Endodermal cell (in vitro differentiated cells): ENCODE measurements at places on chromosomes 7 and 10. TPM values are rescaled to one million over a fixed set of nuclear protein-coding genes. Genes with fewer than 3 reads are reported as not detected.

The RBM28 gene
- 52.2 and 60.9 TPM in 2 replicates for total RNA-seq

The FXYD4 gene
- total RNA-seq: 0.97 TPM in 1 of 3 replicates, not detected in the others

- H3K27ac ChIP-seq: no peak overlapping the region
- DNase-seq: no peak
- H3K36me3 ChIP-seq: no peaks in the 10 kb centered on the region
- H3K4me1 ChIP-seq: no peaks in the 10 kb centered on the region
Observed at GRCh38 chr10:132062641-132063390, 2.9 kb upstream of the JAKMIP3 start.

DNA sequence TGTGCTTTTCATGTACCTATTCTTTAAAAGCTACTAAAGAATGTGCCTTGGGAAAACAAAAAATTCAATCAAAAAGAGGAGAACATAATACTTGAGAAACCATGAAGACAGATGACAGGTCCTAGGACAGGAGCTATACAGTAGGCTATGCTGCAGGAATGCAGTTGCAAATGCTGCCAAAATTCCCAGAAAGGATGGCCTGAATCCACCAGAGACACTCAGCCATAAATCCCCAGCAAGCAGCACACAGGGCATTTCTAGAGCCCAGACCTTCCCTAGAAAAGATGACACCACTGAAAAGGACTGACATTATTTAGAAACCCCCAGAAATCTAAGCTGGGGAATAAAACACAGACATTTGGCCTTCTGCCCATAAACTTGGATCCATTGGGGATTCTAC is 237.3 kb downstream of the C7orf25 start:
- no peak overlapping the region for H3K4me3 ChIP-seq
- no peak overlapping the region for H3K27ac ChIP-seq
- DNase-seq: no peak
- no peaks in the 10 kb centered on the region for H3K36me3 ChIP-seq

DNA sequence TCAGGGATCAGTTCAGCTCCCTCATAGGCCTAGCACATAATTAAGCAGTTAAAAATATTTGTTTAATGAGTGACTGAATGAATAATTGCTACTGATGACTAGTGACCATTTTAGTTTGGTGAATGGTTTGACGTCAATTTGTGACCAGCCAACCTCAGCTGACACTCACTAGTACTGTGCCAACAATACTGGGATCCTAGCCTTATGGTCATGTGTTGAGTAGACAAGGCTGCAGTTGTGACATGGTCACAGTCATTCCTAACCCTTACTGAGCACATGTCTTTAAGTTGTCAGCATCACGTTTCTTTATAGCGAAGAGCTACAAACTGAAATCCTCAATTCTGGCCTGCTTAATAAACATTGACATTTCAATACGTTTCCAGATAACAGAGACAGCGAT is 86.9 kb upstream of the SLC26A5 start:
- peaks cover 12% of the 10 kb centered on the region for H3K27me3 ChIP-seq
- no peak overlapping the region for H3K27ac ChIP-seq
- DNase-seq: no peak
- no peak overlapping the region for H3K4me3 ChIP-seq
- H3K36me3 ChIP-seq: no peaks in the 10 kb centered on the region

DNA sequence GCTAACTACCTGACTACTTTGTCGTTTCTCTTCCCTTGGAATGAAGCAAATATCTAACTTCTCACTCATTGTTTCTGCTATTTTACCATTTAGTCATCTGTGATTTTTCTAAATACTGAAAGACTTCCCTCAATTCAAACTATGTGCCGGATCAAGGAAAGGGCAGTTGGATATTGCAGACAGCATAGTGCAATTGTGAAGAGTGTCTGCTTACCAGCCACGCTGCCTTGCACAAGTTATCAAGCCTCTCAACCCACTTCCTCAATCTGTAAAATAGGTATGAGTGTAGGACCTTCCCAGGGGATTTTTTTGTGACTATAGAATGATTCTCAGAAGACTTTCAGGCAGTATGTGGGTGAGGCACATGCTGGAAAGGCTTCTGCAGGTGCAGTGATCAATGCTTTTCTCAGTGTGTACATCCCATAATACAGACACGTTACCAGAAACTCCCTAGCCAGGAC is 54.3 kb downstream of the EGFR start:
- H3K4me3 ChIP-seq: no peak overlapping the region
- DNase-seq: no peak
- no peak overlapping the region for H3K27ac ChIP-seq
- H3K4me1 ChIP-seq: peaks cover 3% of the 10 kb centered on the region

DNA sequence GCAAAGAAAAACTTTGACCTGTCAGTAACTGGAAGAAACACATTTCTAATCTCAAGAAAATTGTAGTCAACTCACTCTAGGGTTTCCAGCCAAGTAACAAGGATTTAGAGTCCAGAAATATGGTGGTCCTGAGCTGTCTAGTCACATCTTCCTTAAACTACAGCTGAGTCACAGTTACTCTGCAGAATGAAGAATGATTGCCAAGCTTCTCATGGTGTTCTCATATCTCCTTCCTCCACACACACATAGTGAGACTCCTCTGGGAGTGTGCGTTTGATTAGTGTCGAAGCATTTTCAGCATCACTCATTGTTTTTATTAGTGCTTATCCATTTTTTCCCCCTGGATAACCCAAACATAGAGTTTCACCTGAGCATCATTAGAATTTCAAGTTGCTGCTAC is 93.1 kb upstream of the CXCL12 start:
- no peaks in the 10 kb centered on the region for H3K36me3 ChIP-seq
- H3K4me3 ChIP-seq: no peak overlapping the region
- H3K27me3 ChIP-seq: no peaks in the 10 kb centered on the region
- H3K27ac ChIP-seq: no peak overlapping the region

DNA sequence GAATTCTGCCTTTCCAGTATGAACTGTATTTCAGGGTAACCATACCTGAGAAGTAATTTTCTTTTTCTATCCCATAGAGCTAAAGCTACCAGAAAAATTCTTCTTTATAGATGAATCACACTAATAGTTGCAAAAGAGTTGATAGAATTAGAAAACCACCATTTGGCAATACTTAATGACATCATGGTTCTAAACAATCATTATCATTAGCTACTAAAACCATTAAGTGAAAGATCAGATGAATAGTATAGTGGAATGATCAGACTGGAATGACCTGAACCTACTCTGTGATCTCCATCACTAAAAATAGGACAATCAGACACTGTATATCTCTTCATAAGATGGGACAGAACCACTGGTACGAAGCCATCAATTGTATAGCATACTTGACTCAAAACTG is 19.8 kb upstream of the ZC3HAV1L start:
- H3K36me3 ChIP-seq: peaks cover 88% of the 10 kb centered on the region

DNA sequence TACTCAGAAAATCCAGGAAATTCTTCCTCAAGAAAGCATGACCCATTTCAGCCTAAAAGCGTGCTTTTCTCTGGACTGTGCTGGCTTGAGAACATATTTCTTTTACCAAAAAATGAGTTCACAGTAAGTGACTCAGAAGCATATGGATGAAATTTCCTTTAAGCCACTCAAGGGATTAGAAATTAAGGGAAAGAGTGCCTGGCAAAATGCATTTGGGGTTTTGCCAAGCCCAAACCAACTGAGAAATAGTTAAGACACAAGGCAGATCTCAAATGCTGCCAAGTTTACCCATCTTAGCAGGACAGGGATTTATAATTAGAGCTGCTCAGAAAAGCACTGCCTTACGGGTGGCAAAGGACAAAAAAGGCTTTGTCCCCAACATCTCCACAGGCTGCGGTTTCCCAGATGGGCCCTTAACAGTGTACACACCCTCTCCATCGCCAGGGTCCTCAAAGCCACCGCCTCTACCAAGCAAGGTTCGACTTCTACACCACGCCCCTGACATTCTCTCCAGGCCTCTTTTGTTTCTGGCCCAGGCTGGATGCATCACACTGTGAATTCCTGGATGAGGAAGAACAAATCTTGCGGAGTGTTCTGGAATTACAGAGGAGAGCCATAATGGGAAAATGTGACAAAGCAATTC is 30.1 kb upstream of the CDHR3 start:
- H3K4me3 ChIP-seq: no peak overlapping the region
- no peaks in the 10 kb centered on the region for H3K36me3 ChIP-seq
- H3K4me1 ChIP-seq: no peaks in the 10 kb centered on the region
- H3K27me3 ChIP-seq: no peaks in the 10 kb centered on the region
- DNase-seq: peak; percentile 57
- no peak overlapping the region for H3K27ac ChIP-seq

- DNase-seq: peak; percentile 59
- H3K36me3 ChIP-seq: no peaks in the 10 kb centered on the region
- H3K27ac ChIP-seq: no peak overlapping the region
- no peaks in the 10 kb centered on the region for H3K4me1 ChIP-seq
Observed at GRCh38 chr7:91717681-91718470, 162.6 kb downstream of the MTERF1 start.

GRCh38 chr7:139648941-139649425 is 125.5 kb downstream of the CLEC2L start:
- no peaks in the 10 kb centered on the region for H3K27me3 ChIP-seq
- peaks cover 24% of the 10 kb centered on the region for H3K4me1 ChIP-seq
- H3K4me3 ChIP-seq: no peak overlapping the region

DNA sequence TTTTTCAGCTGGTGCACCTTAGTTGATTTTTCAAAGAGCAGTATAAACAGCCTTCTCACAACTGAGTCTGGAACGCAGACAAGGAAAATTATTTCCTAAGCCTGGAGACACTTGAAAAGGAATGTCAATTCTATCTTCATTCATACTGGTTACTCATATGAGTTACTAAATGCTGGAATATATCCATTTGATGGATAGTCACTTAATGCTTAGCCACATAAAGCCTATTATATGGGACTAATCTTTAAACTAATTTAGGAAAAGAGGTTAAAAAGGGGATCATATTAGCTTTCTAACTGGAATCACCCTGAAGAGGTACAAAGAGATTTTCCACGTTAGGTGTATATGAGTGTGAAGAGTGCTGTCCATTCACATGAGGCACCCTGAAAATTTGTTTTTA is 1.7 kb upstream of the HOXA4 start:
- no peaks in the 10 kb centered on the region for H3K4me1 ChIP-seq
- no peak overlapping the region for H3K27ac ChIP-seq
- H3K27me3 ChIP-seq: peaks cover 99% of the 10 kb centered on the region
- H3K4me3 ChIP-seq: no peak overlapping the region
- DNase-seq: no peak

DNA sequence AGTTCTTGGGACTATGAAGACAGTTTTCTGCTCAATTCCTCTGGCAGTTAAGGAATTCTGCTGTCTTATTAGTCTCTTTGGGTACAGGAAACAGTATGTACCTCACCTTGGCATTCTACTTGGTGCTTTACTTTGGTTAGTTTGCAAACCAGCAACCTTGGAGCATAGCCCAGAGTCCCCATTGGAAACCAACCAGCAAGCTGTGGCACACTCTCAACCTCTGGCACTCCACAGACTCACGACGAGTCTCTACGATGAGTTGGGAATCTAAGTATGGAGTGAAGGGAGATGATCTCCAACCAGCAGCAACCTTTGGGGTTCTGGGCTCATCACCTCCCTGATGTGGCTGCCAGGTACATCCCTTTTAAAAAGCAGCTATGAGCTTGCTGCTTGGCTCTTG is 43.8 kb downstream of the TPK1 start:
- no peaks in the 10 kb centered on the region for H3K27me3 ChIP-seq
- H3K27ac ChIP-seq: no peak overlapping the region
- H3K4me1 ChIP-seq: no peaks in the 10 kb centered on the region
- DNase-seq: no peak

GRCh38 chr7:25758559-25758958 is 393.4 kb upstream of the NFE2L3 start:
- H3K36me3 ChIP-seq: no peaks in the 10 kb centered on the region
- peaks cover 3% of the 10 kb centered on the region for H3K4me1 ChIP-seq
- no peak overlapping the region for H3K4me3 ChIP-seq
- DNase-seq: no peak
- H3K27ac ChIP-seq: no peak overlapping the region

- peak overlapping the region; percentile 78 for H3K4me3 ChIP-seq
- peaks cover 6% of the 10 kb centered on the region for H3K4me1 ChIP-seq
- no peaks in the 10 kb centered on the region for H3K36me3 ChIP-seq
- H3K27me3 ChIP-seq: peaks cover 79% of the 10 kb centered on the region
- DNase-seq: no peak
Observed at GRCh38 chr10:13526948-13527863, 1.6 kb downstream of the BEND7 start.

GRCh38 chr7:28042721-28043120 is 137.9 kb downstream of the JAZF1 start:
- H3K27ac ChIP-seq: no peak overlapping the region
- H3K27me3 ChIP-seq: no peaks in the 10 kb centered on the region
- no peaks in the 10 kb centered on the region for H3K36me3 ChIP-seq
- H3K4me3 ChIP-seq: no peak overlapping the region
- no peak for DNase-seq

DNA sequence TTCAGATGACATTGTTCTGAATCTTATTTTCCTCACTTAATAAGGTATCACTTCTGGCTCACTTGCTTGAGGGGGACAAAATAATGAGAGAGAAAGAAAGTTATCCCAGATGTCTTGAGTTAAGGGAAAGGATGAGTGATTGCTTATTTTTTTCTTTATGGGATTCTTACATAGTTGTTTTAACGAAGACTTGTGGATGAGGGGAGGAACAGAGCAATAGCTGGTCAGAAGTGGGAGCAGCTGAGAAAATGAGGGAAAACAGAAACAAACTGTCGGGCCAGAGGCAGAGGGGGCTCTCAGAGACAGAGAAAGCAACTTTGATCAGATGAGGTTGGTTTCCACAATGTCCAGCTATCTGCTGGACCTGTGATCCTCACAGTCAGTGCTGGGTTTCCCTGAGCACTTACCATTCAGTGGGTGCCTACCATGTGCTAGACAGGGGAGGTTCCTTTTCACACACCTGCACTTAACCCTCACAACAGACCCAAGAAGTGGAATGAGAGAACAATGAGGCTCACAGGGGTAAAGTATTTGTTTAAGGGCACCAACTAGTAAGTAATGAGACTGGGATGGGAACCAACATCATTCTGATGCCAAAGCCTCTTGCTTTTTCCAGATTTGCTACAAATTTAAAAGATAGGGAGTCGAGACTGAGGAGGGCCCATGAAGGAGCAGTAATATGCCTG is 64.2 kb downstream of the BICC1 start:
- no peaks in the 10 kb centered on the region for H3K36me3 ChIP-seq
- peak overlapping the region; percentile 46 for H3K4me3 ChIP-seq
- H3K4me1 ChIP-seq: peaks cover 13% of the 10 kb centered on the region
- DNase-seq: peak; percentile 52
- H3K27me3 ChIP-seq: no peaks in the 10 kb centered on the region

DNA sequence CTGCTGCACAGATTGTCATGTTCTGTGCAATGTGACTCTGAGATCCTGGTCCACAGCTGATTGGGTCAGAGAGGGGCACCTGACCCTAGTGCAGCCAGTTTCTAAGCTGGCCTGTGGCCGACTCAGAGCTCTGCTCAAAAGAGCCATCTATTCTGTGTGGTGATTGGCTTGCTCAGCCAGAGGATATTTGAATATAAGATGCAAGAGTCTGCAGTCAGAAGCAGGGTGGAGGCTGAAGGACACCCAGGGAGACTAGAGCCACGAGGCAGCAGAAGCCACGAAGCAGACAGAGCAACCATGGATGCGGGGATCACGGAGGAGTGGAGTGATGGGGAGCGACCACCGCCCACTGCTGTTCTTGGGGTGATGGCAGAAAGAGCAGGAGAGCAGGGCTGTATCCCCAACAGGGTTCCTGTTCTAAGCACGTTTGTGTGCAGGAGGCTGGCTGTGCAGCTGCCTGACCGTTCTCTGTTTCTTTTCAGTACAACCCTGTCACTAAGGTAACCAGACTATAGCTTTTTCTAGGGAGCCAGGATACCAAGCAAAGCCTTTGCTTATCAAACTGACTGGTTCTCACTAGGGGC is 19.5 kb upstream of the RHEB start:
- no peaks in the 10 kb centered on the region for H3K27me3 ChIP-seq
- no peak overlapping the region for H3K4me3 ChIP-seq
- peak overlapping the region; percentile 95 for H3K27ac ChIP-seq
- no peaks in the 10 kb centered on the region for H3K4me1 ChIP-seq
